Chondrocyte (in vitro differentiated cells): ENCODE measurements at places on chromosomes 12 and 14. TPM values are rescaled to one million over a fixed set of nuclear protein-coding genes. Genes with fewer than 3 reads are reported as not detected.
A peak's percentile ranks its signal among the peaks of the same experiment; 100 is the strongest.

SERPINA12 gene
- total RNA-seq = not detected in 3 replicates

DNA sequence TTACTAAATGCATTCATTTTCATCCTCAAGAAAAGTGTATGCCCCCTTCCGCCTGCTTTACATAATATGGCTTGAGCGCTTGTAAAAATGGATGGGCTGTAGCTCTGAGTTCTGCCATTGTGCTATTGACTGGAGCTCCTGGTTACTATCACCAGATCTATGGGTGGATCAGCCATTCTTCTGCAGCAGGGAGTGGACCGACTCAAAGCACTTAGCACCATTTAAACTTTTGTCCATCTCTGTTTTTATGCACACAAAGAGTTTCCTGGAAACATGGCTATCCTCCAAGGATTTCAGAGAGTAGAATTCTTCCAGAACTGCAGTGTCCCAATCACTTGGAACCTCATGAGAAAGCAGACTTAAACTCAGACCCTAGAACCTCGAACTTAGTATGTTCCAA, 4.5 kb upstream of the NUMB start:
- no peaks in the 10 kb centered on the region for H3K27me3 ChIP-seq
- H3K4me1 ChIP-seq = peaks cover 62% of the 10 kb centered on the region
- no peak overlapping the region for H3K27ac ChIP-seq
- DNase-seq = no peak

- H3K4me1 ChIP-seq = peaks cover 21% of the 10 kb centered on the region
- no peak overlapping the region for H3K27ac ChIP-seq
- H3K27me3 ChIP-seq = no peaks in the 10 kb centered on the region
- H3K36me3 ChIP-seq = peaks cover 2% of the 10 kb centered on the region
- DNase-seq = no peak
- no peak overlapping the region for H3K4me3 ChIP-seq
These were observed 151.1 kb downstream of the CALM1 start for GRCh38 chr14:90547968-90548367.

DNA sequence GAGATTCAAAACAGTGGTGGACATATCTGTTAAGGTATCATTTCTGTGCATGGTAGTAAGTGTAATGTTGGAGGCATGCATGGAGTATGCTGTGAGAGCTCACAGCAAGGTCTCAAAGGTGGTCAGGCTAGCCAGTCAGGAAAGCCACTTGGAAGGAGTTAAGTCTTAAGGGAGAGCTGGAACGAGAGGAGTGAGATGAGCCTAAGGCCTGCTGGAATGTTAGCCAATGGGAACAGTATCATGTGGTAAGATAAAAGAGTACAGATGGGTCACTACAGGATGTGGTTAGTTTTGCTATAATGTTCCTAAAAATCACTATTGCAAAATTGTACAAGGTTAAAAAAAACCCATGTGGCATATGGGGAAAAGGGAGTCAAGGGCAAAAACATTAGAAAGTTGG, 311.7 kb upstream of the E2F7 start:
- no peak overlapping the region for H3K4me3 ChIP-seq
- no peak overlapping the region for H3K27ac ChIP-seq
- peaks cover 39% of the 10 kb centered on the region for H3K27me3 ChIP-seq

DNA sequence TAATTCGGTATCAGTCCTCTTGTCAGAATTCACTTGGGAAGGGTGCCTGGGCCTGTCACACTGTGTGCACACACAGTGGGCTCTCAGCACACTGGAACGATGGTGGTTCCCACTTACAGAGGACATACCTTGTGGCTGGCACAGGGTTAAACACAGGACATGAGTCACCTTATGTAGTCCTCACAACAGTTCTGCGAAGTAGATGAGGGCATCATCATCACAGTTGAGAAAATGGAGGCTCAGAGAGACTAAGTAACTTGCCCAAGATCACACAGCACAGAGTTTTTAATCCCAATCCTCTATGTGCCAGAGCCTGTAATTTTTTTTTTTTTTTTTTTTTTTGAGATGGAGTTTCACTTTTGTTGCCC, 90.7 kb downstream of the NINJ2 start:
- no peak for DNase-seq
- H3K27ac ChIP-seq = peak overlapping the region; percentile 22
- peaks cover 58% of the 10 kb centered on the region for H3K4me1 ChIP-seq
- H3K36me3 ChIP-seq = no peaks in the 10 kb centered on the region
- no peaks in the 10 kb centered on the region for H3K27me3 ChIP-seq

DNA sequence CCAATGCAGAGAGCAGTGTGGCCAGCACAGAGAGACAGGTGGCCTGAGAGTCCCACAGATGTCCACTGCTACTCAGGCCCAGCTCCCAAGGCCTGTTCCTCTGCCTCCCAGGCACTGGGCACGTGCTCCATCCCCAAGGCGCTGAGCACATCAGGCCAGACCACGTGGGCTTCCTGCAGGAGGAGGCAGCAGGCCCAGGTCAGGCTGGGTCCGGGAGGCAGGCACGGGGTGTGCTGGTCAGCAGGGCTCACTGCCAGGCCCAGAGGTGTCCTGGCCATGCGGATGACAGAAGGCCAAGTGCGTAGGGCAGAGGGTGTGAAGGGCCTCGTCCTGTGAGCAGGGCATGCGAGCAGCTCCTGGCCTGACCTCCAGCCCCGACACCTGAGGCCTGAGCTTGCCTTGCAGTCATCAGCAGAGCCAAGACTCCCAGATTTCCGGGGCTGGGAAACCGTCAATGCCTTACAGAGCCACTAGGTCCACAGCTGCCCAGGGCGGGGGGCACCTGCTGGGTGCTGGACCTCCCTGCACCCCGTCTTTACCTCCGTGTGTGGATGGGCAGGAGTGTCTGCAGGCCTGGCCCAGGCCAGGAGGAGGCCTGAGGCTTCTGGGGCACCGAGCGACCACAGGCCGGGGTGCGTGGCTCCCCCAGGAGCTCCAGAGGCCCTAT, 14.9 kb downstream of the TRMT61A start:
- H3K27ac ChIP-seq = no peak overlapping the region
- H3K27me3 ChIP-seq = no peaks in the 10 kb centered on the region
- no peaks in the 10 kb centered on the region for H3K36me3 ChIP-seq
- H3K4me3 ChIP-seq = no peak overlapping the region

DNA sequence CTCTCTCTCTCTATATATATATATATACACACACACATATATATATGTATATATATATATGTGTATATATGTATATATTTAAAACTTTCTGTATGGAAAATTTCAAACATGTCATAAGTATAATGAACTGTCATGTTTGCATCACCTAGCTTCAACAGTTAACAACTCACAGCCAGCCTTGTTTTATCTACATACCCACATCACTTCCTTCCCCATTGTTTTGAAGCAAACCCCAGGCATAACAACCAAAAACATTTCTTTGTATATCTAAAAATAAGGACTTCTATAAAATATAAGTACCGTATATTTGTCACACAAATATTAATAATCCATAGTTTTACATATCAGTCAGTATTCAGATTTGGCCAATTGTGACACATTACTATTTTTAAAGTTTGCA, 57.4 kb downstream of the PAPOLA start:
- H3K36me3 ChIP-seq = peaks cover 18% of the 10 kb centered on the region
- no peak for DNase-seq
- no peaks in the 10 kb centered on the region for H3K4me1 ChIP-seq
- H3K27me3 ChIP-seq = no peaks in the 10 kb centered on the region

DNA sequence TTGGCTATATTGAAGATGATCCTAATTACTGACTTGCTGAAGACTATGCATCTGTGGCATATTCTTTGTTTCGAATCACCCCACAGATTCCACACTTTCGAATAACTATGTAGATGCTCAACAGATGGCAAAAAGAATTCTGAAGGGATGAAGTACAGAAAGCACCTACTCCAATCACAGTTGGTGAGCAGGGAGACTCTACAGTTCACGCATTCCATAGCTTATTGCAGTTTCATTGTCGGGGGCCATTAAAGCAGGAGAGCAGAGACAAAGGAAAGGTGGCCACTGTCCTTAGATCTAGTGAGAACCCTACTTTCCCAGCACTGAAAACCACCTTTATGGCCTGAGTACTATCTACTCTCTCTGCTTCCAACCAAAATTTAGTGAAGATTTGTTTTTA, 191.9 kb downstream of the STXBP6 start:
- H3K36me3 ChIP-seq = no peaks in the 10 kb centered on the region
- peaks cover 2% of the 10 kb centered on the region for H3K27me3 ChIP-seq
- H3K4me1 ChIP-seq = peaks cover 18% of the 10 kb centered on the region
- no peak overlapping the region for H3K27ac ChIP-seq
- DNase-seq = no peak

- no peaks in the 10 kb centered on the region for H3K4me1 ChIP-seq
- no peak overlapping the region for H3K27ac ChIP-seq
- no peak overlapping the region for H3K4me3 ChIP-seq
- H3K36me3 ChIP-seq = no peaks in the 10 kb centered on the region
- DNase-seq = no peak
These were observed 233.5 kb upstream of the TMEM132C start for GRCh38 chr12:128033473-128033872.

DNA sequence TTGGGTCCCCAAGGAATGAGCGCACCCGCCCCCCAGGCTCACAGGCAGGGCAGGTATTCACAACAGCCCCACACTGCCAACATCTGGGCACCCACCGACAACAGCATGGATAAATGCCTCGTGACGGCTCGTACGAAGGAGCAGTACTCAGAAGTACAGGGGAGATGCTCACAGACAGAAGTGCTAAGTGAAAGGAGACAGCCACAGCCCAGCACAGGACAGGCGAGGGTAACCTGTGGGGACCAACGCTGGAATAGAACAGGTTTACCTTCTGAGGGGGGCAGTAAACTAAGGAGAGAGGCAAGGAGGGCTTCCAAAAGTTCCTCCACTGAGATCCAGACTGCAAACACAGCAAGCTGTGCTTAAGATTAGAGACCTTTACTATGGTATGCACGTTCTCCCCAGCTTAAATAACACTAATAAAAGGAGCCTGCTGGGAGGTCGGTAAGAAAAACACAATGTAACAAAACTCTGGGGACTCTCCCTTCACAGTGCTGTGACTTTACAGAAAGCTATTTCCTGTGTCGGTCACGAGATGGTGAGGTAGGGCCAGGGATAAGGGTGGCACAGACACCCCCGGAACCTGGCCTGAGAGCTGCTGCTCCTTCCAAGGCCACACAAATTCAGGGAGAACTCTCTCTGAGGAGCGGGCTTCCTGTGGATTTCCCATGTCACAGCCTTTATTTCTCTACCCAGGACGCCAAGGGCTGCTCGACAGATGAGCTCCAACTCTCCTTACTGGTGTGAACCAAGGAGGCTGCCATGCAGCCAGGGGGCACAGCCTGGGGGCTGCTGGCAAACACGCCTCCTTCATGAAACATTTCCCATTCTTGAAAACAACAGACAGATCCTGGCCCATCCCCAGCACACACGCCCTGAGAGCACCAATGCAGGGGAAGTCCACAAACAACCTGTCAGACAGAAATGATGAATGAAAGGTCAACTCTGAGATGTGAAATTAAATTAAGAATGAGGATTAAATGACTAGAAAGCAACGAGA, 26.3 kb downstream of the SLC15A4 start:
- H3K36me3 ChIP-seq = peaks cover 46% of the 10 kb centered on the region
- H3K27me3 ChIP-seq = no peaks in the 10 kb centered on the region
- H3K4me1 ChIP-seq = peaks cover 37% of the 10 kb centered on the region
- DNase-seq = peak; percentile 85

- DNase-seq = no peak
- no peak overlapping the region for H3K4me3 ChIP-seq
- peak overlapping the region; percentile 4 for H3K27ac ChIP-seq
- no peaks in the 10 kb centered on the region for H3K27me3 ChIP-seq
These were observed 58.2 kb downstream of the DICER1 start for GRCh38 chr14:95098984-95099599.

- no peak for DNase-seq
- no peaks in the 10 kb centered on the region for H3K27me3 ChIP-seq
- no peak overlapping the region for H3K27ac ChIP-seq
- no peaks in the 10 kb centered on the region for H3K36me3 ChIP-seq
These were observed 390.2 kb upstream of the PRICKLE1 start for GRCh38 chr12:42979746-42980145.

- no peak for DNase-seq
- H3K27ac ChIP-seq = no peak overlapping the region
- no peak overlapping the region for H3K4me3 ChIP-seq
- H3K4me1 ChIP-seq = no peaks in the 10 kb centered on the region
- H3K36me3 ChIP-seq = peaks cover 2% of the 10 kb centered on the region
- H3K27me3 ChIP-seq = no peaks in the 10 kb centered on the region
These were observed 106.0 kb downstream of the CHST11 start for GRCh38 chr12:104562763-104563162.

DNA sequence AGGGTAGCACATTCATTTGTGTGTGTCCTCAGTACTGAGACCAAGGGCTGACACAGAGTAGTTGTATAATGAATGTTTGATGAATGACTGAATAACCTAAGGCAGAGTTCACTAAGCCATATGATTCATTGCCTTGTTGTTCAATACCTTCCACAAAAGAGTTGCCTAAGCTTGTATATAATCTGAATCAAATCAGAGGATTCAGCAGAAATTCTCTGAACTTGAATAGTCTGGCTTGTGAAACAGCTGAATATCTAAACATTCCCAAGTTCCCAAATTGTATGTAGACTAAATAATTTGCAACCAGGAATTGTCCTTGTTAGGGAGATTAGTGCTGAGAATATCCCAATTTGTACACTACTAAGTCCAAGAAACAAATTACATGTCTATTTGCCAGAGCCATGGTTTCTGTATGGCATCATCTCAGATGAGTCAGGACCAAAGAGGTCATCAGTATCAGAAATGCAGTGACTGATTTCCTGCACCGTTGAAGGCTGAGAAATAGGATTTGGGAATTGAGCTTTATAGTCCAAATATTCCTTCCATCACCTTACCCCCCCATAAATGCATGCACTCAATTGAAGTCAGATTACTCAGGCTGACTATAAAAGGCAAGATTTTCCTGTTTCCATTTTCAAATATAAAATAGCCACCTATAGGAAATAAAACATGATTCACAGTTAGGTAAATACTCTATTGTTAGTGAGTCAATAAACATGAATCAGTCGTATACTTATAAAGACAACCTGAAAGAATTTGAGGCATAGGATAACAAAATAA, 168.7 kb downstream of the PHLDA1 start:
- no peaks in the 10 kb centered on the region for H3K36me3 ChIP-seq
- no peaks in the 10 kb centered on the region for H3K4me1 ChIP-seq
- H3K27me3 ChIP-seq = no peaks in the 10 kb centered on the region
- H3K4me3 ChIP-seq = no peak overlapping the region
- no peak overlapping the region for H3K27ac ChIP-seq
- DNase-seq = no peak

GRCh38 chr12:64175254-64175945, 46.7 kb downstream of the KICS2 start:
- no peak for DNase-seq
- no peaks in the 10 kb centered on the region for H3K36me3 ChIP-seq
- H3K27me3 ChIP-seq = no peaks in the 10 kb centered on the region
- no peak overlapping the region for H3K27ac ChIP-seq

DNA sequence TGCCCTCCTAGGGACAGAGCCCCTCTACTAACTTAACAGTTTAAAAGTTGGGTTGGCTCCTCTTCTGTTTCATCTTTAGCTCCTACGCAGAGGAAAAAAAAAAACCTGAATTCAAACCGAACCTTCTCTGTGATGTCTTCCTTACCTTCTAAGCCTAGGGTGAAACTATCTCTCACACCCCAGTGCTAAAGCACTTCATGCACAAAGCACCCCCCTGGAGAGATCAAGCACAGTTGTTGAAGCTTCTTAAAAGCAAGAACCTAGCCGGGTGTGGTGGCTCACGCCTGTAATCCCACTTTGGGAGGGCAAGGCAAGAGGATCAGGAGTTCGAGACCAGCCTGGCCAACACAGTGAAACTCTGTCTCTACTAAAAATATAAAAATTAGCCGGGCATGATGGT, 37.6 kb downstream of the CORO1C start:
- peaks cover 88% of the 10 kb centered on the region for H3K4me1 ChIP-seq
- DNase-seq = no peak
- H3K4me3 ChIP-seq = no peak overlapping the region
